M059J (cell line): ENCODE measurements at places on chromosomes 4 and X. TPM values are rescaled to one million over a fixed set of nuclear protein-coding genes. Genes with fewer than 3 reads are reported as not detected.

SOWAHB gene
- total RNA-seq: not detected in 2 replicates

ARHGEF38 gene
- 0.02 TPM in 1 of 2 replicates, not detected in the other for total RNA-seq

NLGN4X gene
- 0.02 and 0.15 TPM in 2 replicates for total RNA-seq

SAT1 gene
- total RNA-seq: 168 and 187 TPM in 2 replicates

TLR6 gene
- total RNA-seq: 2.3 and 2.8 TPM in 2 replicates

HTR2C gene
- 0.76 and 0.84 TPM in 2 replicates for total RNA-seq

NHS gene
- total RNA-seq: 5.1 and 7.5 TPM in 2 replicates

ADH6 gene
- total RNA-seq: not detected in 2 replicates

MAGEB1 gene
- not detected in 2 replicates for total RNA-seq

NFKB1 gene
- 13.7 and 22.3 TPM in 2 replicates for total RNA-seq

CCNB3 gene
- total RNA-seq: not detected in 2 replicates

ARMCX2 gene
- 28.9 and 44.5 TPM in 2 replicates for total RNA-seq

ARMCX1 gene
- total RNA-seq: 34.4 and 38.9 TPM in 2 replicates

RAB9B gene
- total RNA-seq: 3.2 and 5.5 TPM in 2 replicates

DRD5 gene
- not detected in 2 replicates for total RNA-seq

GPR143 gene
- total RNA-seq: 0.20 TPM in 1 of 2 replicates, not detected in the other

PASD1 gene
- total RNA-seq: 0.12 and 0.27 TPM in 2 replicates

DUSP9 gene
- 0.27 and 1.1 TPM in 2 replicates for total RNA-seq

SPANXA1 gene
- not detected in 2 replicates for total RNA-seq

ZIC3 gene
- not detected in 2 replicates for total RNA-seq

DSPP gene
- not detected in 2 replicates for total RNA-seq

PHEX gene
- total RNA-seq: 0.12 and 0.37 TPM in 2 replicates

TRMT2B gene
- total RNA-seq: 31.4 and 32.8 TPM in 2 replicates

SYP gene
- total RNA-seq: 0.25 and 0.54 TPM in 2 replicates

ADGRG4 gene
- 0.02 TPM in 1 of 2 replicates, not detected in the other for total RNA-seq

ARAP2 gene
- total RNA-seq: 0.32 and 0.47 TPM in 2 replicates

EDA2R gene
- total RNA-seq: not detected in 2 replicates

NRK gene
- total RNA-seq: not detected in 2 replicates

VSIG1 gene
- 0.15 TPM in 1 of 2 replicates, not detected in the other for total RNA-seq

VEGFC gene
- 54.5 and 80.4 TPM in 2 replicates for total RNA-seq

TREX2 gene
- total RNA-seq: 1.6 TPM in 1 of 2 replicates, not detected in the other

SPATA4 gene
- total RNA-seq: 0.12 TPM in 1 of 2 replicates, not detected in the other

ARHGAP6 gene
- 0.27 and 0.44 TPM in 2 replicates for total RNA-seq

RRAGB gene
- 12.5 and 23.4 TPM in 2 replicates for total RNA-seq

USP17L15 gene
- not detected in 2 replicates for total RNA-seq

TEX13B gene
- total RNA-seq: not detected in 2 replicates

MAGEC1 gene
- total RNA-seq: 0.79 and 2.0 TPM in 2 replicates

UGT2B15 gene
- total RNA-seq: not detected in 2 replicates

CT55 gene
- 0.25 TPM in 1 of 2 replicates, not detected in the other for total RNA-seq

FGF13 gene
- 9.6 and 20.1 TPM in 2 replicates for total RNA-seq

NIPAL1 gene
- 3.3 and 4.6 TPM in 2 replicates for total RNA-seq

ACSL4 gene
- total RNA-seq: 107 and 142 TPM in 2 replicates

HMGB3 gene
- 89.3 and 133 TPM in 2 replicates for total RNA-seq
